ENCODE measurements at places on chromosomes 13 and 19. TPM values are rescaled to one million over a fixed set of nuclear protein-coding genes. Genes with fewer than 3 reads are reported as not detected.

- peak; percentile 63 for DNase-seq
Observed at GRCh38 chr13:100131863-100132574, 43.1 kb downstream of the PCCA start.

ZNF180 gene
- polyA plus RNA-seq: 8.1 TPM

- DNase-seq: no peak
Observed at GRCh38 chr19:56838909-56839651, 1.4 kb downstream of the PEG3 start.

CD79A gene
- 0.29 TPM for polyA plus RNA-seq

GRCh38 chr19:10270180-10270615 lies 722 bp upstream of the ICAM1 start:
- DNase-seq: no peak

GRCh38 chr19:6362351-6362801 lies 1.0 kb downstream of the CLPP start:
- DNase-seq: no peak

SIGLEC5 gene
- polyA plus RNA-seq: not detected

- DNase-seq: no peak
Observed at GRCh38 chr19:7415857-7416371, 67.2 kb downstream of the ARHGEF18 start.

GRCh38 chr19:27997069-27997468 lies 1215.9 kb downstream of the UQCRFS1 start:
- no peak for DNase-seq

GRCh38 chr19:42173695-42174094 lies 41.4 kb upstream of the POU2F2 start:
- no peak for DNase-seq

AKAP8L gene
- 42.9 TPM for polyA plus RNA-seq

DNA sequence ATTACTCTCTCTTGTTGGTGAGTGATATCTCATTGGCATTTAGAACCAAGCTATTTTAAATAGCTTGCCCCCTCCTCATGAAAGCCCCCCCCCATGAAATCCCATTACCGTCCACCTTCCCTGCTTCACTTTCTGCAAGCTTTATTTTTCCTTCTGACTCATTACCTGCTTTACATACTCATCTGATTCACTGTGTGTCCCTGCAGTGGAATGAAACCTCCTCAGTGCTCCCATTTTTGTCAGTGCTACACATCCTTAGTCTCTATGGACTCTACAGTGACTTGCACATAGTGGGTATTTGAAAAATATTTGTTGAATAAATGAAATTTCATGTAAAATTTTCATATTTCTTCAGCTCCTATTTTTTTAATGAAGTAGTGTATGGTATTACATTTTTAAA lies 62.3 kb downstream of the DOCK9 start:
- DNase-seq: no peak

STOML3 gene
- not detected for polyA plus RNA-seq

DNA sequence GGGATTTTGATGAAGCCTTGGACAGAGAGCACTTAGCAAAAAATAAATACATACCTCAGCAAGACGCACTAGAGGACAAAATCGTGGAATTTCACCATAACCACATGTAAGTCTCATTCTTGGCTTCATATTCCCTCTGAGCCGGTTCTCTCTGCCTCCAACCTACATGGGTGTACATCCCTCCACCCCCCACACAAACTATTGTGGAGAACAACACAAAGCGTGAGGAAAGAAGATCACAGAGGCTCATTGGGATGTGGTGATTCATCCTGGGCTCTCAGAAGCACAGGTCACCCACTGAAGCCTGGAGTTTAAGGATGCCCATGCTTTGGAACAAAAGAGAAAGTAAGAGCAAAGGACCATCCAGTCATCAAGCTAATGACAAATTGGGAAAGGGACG lies 192.2 kb downstream of the STK24 start:
- no peak for DNase-seq

DNA sequence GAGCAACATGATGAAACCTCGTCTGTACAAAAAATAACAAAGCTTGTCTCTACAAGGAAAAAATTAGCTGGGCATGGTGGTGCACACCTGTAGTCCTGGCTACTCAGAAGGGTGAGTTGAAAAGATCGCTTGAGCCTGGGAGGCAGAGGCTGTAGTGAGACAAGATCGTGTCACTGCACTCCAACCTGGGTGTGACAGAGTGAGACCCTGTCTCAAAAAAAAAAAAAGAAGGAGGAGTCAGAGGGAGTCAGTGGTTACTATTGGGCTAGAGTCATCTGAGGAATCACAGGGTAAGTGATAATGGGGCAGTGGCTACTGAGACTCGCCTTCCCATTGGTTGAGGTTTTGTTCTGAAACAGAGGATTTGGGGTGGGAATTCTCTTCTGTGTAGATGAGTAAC lies 1.9 kb upstream of the GPI start:
- no peak for DNase-seq

- DNase-seq: no peak
Observed at GRCh38 chr19:50626795-50627194, 12.9 kb downstream of the SYT3 start.
